Left renal pelvis (tissue), 4 donors: ENCODE measurements at places on chromosomes 2 and 18. TPM values are rescaled to one million over a fixed set of nuclear protein-coding genes. Genes with fewer than 3 reads are reported as not detected.

GRCh38 chr2:181164699-181165098 is 184.3 kb downstream of the UBE2E3 start:
- no peak for DNase-seq

- DNase-seq: no peak
These were observed 99.2 kb downstream of the BCL2L11 start for GRCh38 chr2:111219734-111220505.

DNA sequence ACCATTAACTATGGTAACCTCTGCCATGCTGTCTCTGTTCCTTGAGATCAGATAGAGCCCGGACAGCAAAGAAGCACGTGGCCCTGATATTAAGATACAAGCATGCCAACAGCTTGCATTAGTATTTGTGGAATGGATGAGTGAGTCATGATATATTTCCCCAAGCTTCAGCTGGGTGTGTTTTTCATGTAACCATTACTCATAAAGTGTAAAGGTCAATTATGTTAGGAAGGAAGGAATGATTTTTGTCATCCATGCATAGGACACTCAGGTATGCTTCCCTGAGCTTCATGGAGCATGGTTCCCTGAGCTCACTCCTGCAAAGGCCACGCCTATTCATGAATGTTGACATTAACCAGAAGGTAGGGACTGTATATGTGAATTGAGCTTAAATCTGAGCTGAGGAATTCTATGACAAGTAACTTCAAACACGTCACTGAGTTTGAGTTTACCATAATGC is 74.6 kb downstream of the ARL4C start:
- DNase-seq: no peak

Gene HAAO
- 29.6 TPM for polyA plus RNA-seq

Gene PAIP2B
- polyA plus RNA-seq: 17.9 TPM
